Esophagus squamous epithelium (tissue), 5 donors: ENCODE measurements at places on chromosomes 3 and 15.

GRCh38 chr3:141331377-141332318 is 36.7 kb upstream of the ZBTB38 start:
- DNase-seq, result no peak

- no peak for DNase-seq
These were observed 365.8 kb upstream of the RGMA start for GRCh38 chr15:93454788-93455187.

DNA sequence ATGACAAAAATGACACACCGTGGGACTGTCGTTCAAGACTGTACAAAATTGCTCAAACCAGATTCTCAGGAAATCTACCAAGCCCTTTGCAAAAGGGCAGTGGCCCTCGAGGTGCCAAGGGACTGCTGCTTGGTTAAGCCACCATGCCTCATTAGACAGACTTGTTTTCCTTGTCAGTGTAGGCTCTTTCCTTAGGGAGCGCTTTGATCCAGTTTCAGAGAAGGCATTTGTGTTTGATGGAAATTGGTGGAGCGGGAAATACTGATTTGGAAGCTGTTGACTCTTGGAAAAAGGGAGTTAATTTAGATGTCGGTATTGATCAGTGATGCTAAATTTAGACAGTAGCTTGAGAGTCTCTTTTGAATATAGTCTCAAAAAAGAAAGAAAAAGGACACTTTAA is 304.3 kb upstream of the UMPS start:
- DNase-seq, result no peak

- DNase-seq, result no peak
These were observed 298 bp downstream of the BCL2L10 start for GRCh38 chr15:52112203-52112750.

DNA sequence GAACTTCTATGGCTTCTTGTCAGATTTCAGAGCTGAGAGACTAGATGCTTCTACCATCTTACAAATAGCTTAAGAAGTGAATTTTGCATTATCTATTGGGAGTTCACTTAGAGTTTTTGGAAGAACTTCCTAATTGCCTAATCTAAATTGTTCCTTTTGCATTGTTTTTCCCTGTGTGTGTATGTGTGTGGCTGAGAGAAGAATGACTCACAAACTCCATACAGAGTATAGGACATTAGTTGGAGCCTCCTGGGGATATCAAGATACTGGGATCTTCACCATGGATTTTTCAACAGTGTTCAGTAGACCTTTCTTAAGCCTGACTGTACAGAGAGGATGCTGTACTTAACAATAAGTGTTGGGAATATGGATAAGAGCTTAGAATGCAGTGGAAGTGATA is 10.9 kb downstream of the TLNRD1 start:
- no peak for DNase-seq

DNA sequence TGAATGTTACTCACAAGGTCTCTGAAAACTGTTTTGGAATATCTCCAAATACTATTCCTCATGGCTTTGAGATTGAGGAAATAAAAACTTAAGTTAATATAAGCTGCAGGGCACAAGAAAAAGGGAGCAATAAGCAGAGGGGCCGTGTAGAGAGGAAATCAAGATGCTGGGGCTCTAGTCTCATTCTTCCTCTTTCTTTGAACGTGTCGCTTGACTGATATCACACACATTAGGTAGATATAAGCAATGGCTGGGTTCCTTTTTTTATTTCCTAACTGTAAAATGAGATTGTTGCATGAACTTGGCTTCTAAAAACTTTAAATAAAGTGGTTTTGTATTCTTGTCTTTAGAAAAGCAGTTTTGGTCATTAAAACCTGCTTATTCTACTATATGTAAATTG is 326.7 kb upstream of the ROPN1 start:
- DNase-seq, result no peak

DNA sequence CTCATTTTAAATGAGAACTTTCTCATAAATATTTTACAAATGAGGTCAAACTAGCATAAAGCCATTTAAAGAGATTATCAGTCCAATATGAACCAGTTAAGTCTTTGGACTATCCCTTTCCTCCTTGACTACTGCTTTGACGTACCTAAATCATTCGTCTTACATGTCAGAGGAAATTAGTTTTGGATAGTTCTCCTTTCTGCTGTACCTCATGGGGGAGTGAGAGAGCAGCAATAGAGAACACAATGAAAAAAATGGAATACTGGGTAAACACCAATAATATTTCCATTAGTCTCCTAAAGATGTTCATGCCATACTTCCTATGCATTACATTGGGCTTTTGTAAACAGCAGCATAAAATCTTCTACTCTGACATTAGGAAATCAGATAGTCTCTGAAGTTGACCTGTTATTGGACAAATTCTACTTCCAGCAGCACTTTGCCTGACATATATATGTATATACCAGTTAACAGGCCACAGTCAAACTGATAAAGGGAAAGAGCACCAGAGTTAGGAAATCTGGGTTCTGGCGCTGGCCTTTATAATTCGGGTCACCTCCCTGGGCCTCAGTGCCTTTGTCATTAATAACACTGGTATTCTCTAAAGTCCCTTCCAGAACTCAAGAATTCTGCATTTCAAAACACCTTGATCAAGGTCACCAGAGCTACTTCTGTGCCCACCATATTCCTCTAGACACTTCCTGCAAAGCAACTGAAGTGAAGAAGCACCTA is 26.8 kb downstream of the TIMMDC1 start:
- DNase-seq, result no peak

- no peak for DNase-seq
These were observed 17.4 kb upstream of the SECISBP2L start for GRCh38 chr15:49063402-49064280.

DNA sequence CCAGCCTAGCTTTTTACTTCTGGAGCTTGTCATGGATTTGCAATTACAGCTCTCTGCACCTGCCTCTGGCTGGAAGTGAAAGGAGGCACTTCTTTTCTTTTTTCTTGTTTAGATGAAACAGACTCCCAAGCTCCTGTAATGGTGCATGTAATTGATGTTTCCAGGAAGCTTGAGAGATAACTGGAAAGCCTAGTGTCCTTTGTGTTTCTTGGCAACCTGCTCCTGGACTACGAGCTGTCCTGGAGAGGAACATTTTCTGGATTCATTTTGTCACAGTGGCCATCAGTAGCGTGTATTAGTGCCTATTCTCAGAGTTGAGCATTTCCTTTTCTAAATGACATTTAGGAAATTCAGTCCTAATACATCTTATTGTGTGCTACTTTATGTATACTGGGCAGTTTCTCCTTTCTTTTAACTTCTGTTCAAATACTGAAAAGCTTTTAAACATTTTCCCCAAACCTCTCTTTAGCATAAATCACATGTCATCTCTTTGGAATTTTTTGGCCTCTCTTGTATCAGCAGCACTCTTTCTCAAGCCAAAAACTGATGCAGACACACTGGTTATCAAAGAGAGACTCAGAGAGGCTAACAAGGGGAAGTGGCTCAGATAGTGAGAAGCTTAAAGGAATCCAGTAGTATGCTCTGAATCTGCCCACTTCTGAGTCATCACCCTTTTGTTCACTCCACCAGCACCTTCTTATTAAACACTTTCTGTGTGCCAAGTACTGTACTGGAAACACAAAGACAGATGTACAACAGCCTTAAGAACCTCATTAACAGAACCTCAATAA is 62.6 kb upstream of the SLC2A2 start:
- DNase-seq, result no peak

DNA sequence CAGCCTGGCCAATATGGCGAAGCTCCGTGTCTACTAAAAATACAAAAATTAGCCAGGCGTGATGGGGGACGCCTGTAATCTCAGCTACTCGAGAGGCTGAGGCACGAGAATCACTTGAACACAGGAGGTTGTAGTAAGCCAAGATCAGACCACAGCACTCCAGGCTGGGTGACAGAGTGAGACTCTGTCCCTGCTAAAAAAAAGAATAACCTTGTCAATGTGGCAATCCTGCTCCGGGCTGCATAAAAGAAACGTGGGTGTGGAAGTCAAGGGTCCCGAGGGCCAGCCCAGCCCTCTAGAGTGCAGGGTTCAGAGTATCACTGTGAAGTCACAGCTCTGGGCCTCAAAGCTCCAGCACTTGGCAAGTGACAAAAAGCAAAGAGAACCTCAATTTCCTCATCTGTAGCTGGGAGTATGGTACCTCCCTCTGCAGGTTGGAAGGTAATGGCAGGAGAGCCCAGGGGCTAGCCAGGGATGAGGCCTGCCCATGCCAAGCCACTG is 73.5 kb upstream of the IQSEC1 start:
- no peak for DNase-seq

- no peak for DNase-seq
These were observed 5.7 kb downstream of the IFRD2 start for GRCh38 chr3:50286322-50287227.

GRCh38 chr3:24506966-24507775 is 12.5 kb upstream of the THRB start:
- no peak for DNase-seq

GRCh38 chr15:92324101-92324963 is 69.3 kb upstream of the ST8SIA2 start:
- no peak for DNase-seq

DNA sequence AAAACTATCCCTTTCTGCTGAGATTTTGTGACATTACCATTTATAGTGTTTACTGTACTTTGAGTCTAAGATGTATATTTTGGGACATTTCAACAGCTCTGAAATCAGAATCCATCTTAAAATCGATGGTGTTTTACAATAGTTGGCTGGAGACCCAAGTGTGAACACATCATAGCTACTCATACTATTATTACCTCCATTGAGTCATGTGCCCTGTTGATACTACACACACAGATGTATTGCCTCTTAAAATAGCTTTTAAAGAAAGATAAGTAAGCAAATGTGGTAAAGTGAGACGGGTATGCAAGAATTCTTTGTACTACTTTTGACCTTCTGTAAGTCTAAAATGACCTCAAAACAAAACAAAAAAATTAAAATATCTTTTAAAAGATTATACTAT is 6.7 kb downstream of the LMOD3 start:
- DNase-seq, result no peak

DNA sequence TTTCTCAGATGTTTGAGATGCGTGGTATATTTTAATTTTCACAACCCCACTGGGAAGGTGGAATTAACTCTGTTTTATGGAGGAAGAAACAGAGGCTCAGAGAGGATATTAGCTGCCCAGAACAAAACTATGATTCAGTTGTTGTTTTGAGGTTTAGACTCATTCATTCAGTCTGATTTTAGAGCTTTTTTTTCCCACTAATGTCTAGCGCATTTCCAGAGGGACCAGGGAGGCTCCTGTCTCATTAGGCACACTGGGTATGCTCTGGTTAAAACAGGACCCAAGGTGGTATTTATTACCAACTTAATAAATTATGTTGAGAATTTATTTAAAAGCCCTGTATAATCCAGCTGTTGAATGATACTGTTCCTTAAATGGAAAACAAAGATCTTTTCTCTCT is 272.0 kb upstream of the RGMA start:
- no peak for DNase-seq

GRCh38 chr3:73478858-73479257 is 145.9 kb downstream of the PDZRN3 start:
- no peak for DNase-seq

DNA sequence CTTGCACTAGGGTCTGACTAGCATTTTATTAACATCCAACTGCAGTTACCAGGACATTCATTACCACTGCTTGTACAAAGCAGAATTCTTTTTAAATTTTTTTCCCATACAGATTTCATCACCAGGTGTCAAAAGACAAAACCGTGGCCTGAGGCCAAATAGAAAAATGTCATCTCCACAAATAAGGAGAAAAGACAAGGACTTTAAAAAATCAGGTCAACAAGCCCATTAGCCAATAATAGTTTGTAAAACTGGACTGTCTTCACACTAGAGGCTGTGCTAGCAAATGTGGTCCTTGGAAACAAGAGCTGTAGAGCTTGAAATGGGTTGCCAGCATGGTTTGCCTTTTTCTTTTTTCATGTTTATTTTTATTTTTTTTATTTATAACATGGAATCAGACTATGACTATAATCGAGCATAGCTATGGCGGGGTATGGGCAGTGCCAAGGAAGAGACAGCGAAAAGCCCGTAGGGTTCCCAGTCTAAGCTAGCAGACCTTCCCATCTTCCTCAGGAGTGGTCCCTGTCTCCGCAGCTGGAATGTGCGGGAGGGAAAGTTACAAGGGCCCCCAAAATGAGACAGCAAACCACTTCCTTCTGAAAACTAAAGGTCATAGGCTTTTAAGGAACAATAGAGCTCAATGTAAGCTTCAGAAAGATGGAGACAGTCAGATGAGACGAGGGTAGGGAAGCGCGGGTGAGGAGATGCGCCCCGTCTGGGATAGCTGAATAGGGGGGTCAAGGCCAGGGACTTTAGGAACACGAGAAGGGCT is 1.5 kb downstream of the PTPN9 start:
- no peak for DNase-seq

- no peak for DNase-seq
These were observed 112.1 kb downstream of the TNIK start for GRCh38 chr3:171348121-171348520.

DNA sequence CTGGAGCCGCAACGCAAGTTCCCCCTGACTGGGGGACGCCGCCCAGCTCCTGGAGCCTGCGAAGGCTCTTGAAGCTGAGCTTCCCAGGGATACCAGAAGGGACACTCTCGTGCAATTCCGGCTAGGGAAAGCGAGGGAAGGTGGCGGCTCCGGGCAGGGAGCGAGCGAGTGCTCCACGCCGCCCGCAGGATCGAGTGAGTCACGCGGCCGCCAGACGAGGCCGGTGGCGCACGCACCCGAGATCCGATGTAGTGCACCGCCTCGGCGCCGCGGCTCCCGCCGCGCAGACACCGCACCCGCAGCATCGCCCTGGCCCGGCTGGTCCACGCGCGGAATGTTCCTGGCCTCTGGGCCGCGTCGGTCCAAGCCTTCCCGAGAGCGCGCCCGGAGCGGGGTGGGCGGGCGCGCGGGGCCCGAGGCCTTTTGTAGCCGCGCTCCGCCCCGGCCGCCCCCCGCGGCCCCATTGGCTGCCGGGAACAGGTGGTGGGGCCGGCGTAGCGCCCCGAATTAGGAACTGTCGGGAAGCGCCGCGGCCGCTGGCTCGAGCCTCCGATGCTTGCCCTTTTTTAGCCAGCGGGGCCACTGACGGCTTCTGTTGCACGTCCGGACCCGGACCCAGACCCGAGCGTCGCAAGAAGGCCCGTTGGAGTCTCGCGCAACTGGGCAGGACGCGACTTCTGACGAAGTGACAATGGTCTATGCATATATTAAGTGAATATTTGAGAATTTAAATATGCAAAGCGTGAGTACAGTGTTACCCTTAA is at the start of gene GATM:
Gene GATM, minus strand, starts transcription at position 396 of the 764 bp plus-strand sequence. Its CDS starts 91 bp downstream, at position 305.
- no peak for DNase-seq

- DNase-seq, result no peak
These were observed 118.0 kb downstream of the CHSY1 start for GRCh38 chr15:101133751-101134261.

DNA sequence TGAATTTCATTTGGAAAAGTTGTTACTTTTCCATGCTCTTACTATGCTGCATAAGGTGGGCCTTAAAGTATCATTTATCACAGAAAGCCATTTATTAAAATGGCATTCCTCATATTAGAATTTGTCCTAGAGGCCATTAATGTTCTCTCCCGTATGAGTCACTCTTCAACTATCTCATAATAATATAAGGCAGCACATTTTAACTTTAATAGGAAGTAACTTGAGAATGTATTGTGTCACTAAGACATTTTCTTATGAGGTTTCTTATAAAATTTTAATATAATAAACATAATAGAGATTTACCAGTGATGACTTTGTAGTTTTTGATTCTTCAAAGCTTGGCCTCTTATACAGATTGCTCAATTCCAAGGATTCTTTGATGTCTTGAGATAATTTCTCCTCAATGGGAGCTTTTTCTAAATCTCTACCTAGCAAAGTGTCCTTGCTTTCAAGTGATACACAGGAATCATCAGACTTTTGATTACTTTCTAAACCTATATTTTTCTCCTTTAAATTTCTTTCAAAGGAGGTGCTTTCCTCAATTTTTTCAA is 74.7 kb downstream of the ZBBX start:
- no peak for DNase-seq
